ENCODE measurements at places on chromosomes 6 and 20.

- DNase-seq: no peak
These were observed 44.0 kb downstream of the PANK2 start for GRCh38 chr20:3933218-3933617.

DNA sequence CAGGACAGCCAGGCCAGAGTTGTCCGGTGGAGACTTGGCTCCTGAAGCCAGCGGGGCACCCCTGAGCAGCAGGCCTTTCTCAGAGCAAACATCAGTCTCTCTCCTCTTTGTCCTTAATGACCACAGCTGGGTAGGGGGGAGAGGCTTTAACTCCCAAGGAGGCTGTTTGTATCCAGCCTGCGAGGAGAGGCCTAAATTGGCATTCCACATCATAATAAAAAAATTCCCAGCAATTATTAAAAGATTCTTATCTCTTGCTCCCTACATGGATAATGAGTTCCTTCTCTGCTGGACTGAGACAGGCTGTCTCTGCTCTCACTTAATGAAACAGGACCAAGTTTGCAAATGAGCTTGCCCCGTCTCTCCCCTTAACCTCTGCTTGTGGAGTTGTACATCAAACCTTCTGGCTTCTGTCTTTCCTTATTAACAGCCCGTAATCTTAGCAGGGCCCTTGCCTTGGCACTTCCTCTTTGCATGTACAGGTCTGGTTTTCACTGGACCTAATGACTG lies 838.2 kb downstream of the MAFB start:
- DNase-seq: no peak

DNA sequence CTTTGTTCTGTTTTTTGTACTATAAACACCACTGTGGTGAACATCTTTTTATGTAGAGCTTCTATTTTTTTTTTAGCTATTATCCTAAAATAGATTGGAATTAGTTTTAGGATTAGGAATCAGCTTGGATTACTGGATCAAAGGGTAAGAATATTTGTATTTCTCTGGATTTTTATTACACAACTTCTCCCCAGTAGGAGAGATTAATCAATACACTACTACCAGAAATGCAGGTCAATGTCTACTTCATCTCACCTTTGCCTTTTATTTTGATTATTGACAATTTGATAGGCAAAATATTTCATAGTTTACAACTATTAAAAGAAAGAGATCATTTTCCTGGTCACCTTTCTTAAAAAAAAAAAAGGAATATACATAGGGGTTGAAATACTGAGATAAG lies 191.9 kb downstream of the TSHZ2 start:
- DNase-seq: no peak

DNA sequence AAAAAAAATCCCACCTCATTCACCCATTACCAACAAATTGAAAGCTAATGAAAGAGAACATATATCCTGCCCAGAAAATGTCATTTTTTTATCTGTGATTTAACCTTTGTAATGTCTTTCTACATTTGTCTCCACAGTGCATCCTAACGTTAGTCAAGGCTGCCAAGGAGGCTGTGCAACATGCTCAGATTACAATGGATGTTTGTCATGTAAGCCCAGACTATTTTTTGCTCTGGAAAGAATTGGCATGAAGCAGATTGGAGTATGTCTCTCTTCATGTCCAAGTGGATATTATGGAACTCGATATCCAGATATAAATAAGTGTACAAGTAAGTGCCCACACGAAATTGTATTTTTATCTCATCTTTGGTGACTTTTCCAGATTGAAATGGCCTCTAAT lies 30.0 kb downstream of the RSPO3 start:
- no peak for DNase-seq

- no peak for DNase-seq
These were observed 27.8 kb downstream of the JAG1 start for GRCh38 chr20:10646006-10646405.

DNA sequence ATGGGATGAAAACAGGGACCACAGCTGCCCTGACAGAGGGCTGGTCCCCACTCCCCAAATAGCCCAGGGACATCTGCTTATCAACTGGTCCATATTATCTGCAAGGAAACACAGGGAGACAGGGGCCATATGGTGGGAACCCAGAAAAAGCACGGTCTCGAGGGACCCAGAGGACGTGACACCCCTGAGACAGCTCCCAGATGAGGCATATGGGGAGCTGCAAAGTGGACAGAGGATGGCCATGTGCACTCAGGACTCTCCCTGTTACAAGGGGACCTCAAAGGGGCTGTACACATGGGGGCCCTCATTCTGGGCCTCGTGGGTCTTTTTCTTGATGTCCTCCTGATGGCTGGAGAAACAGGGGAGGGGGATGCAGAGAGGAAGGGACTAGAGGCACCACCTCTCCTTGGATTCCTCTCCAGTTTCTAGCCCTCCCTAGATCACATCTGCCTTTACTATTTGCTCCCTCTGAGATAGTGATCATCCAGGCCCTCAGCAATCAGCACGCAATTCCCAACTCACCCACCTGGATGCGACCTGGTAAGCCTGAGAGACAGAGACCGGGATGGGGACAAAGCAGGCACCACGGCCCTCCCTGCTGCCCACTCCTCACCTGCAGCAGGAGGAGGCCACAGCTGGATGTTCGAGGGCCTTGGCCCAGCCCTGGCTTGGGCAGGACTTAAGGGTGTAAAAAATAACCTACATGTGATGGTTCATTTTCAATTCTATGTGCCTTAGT lies 13.1 kb upstream of the HLA-G start:
- no peak for DNase-seq

GRCh38 chr20:35539756-35540212 lies 2.1 kb upstream of the ERGIC3 start:
- DNase-seq: no peak

DNA sequence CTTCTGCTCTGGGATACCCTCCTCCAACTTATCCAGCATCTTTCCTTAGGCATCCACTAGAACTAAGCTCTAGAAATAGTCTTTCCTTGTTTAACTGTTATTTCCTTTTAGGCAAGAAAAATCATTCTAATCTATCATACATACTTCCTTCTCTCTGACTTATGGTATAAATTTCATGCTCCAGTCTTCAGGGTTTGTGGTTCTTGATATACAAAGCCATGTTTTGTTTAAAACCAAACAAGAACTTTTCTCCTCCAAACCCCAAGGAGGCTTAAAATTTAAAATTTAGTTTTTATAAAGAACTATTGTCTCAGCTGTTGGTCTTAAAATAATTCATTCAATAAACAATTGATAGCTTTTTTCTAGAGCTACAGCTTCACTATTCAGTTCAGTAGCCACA lies 77.2 kb downstream of the CD164 start:
- DNase-seq: no peak

- DNase-seq: no peak
These were observed 621.1 kb upstream of the ADGRB3 start for GRCh38 chr6:68013780-68014515.

GRCh38 chr6:35093783-35094182 lies 47.4 kb downstream of the TCP11 start:
- DNase-seq: no peak

DNA sequence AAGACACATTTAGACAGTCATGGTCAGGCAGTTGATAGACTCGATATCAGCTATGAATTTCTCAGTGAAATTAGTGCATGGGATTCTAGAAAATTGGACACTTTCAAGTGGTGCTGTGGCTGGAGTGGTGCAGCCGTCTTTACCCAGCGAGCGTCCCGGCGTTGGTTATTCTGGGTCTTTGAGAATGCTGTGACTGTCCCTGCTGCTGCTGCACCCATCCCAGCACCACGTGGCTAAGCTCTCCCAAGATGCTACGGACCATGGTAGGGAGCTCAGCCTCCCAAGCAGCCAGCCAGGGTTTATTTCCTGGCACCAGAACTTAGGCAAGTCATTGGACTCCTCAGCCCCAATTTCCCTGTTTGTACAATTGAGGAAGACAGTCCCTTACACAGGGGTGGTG lies 147.2 kb upstream of the RPS6KA2 start:
- DNase-seq: no peak

DNA sequence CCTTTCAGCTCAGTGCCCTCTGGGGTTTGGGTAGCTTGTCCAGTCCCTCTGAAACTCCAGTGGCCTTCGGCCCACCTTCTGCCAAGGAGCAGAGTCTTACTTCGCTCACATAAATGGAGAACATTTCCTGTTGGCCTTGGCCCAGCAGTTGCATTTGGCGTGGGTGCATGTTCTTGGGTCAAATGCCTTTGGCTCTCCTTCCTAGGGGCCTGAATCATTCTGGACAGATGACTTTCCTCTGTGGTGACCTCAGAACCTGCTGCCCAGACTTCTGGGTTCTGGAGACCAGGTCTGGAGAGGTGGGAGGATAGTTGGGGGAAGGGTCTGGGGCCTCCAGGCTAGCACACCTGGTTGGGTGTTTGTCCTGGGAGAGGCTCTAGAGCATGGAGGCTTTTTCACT lies 29.3 kb downstream of the BCAS4 start:
- no peak for DNase-seq

- DNase-seq: no peak
These were observed 1026.6 kb downstream of the EYS start for GRCh38 chr6:64680446-64680845.

- DNase-seq: no peak
These were observed 3.1 kb upstream of the PCNA start for GRCh38 chr20:5122873-5123260.

- DNase-seq: no peak
These were observed 12.9 kb upstream of the NT5E start for GRCh38 chr6:85436939-85437495.

- DNase-seq: no peak
These were observed 184.7 kb downstream of the HDGFL1 start for GRCh38 chr6:22754061-22754460.

GRCh38 chr20:18019068-18019467 lies 38.6 kb downstream of the OVOL2 start:
- no peak for DNase-seq

DNA sequence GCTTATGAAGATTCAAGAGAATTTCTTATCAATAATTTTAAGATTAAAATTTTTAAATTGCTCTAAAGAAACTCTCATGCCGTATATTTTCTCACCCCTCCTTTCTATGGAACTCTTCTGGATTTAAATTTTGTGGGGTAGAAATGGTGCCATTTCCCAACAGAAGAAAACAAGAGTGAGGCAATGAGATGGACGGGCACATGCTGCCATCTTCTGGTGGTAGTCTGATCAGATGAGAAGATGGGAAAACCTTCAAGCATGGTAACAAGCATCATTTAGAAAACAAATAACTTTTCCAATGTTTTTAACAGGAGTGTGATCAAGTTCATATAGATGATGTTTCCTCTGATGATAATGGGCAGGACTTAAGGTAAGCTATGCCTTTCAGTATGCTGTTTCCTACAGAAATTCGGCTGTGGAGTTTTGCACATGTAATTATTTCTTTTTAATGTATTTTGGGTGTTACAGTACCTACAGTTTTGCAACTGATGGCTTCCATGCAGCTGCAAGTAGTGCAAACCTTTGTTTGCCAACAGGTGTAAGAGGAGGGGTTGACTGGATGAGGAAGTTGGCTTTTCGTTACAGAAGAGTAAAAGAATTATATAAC lies 271.4 kb downstream of the EYA4 start:
- no peak for DNase-seq

DNA sequence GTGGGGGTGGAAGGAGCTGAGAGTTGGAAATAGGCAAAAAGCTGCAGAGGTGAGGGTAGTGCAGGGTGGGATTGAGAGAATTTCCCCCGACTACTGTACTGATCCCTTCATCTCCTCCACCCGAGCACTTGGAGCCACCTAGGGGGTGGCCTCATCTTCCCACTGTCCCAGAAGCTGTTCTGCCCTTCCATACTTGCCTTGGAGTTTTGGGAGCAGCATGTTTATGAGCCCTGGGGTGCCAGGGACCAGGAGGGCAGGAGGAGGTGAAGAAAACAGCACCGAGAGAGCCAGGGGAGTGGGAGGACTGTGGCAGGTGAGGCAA lies 34.0 kb upstream of the HLA-A start:
- no peak for DNase-seq

- no peak for DNase-seq
These were observed 356.9 kb downstream of the KIF16B start for GRCh38 chr20:16216227-16216913.

- no peak for DNase-seq
These were observed 11.5 kb downstream of the NAPB start for GRCh38 chr20:23409800-23410199.

DNA sequence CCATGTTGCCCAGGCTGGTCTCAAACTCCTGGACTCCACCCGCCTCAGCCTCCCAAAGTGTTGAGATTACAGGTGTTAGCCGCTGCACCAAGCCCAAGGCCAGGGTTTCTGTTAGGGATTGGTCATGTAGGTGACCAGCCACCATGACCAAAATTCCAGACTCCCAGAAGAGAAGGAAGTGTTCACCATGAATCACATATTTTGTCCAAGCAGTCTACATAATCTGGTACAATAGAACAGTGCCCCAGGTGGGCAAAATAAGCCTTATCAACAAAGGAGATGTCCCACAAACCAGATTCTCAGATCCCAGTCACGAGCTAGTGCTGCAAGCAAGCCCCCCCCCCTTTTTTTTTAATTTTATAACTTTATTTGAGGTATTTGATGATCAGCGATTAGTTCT lies 20.0 kb downstream of the ZNF341 start:
- no peak for DNase-seq

DNA sequence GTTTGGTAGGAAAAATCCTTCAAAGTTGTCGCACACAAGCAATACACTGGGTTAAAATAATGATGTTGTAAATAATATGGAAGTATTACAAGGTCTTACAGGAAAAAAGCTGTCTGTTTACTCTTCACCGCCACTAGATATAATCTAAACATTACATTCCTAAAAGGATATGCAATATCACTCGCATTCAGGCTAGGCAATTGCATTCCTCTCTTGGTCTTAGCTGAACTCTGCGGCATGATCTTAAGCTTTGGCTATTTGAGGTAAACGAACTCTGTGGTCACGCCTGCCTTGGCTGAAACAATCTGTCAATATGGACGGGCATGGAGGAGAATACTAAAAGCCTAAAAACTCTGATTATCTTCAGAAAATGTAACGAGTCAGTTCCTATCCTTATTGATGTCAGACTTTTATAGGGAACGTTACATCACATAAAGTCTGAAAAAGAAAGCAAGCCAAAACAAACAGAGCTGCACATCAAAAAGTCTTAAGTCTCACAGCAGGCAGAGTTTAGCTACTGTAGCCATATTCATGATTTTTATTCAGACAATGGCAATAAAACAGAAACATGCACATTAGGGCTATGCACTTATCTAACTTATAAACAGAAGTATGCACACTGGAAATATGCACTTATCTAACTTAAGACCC lies 30.8 kb upstream of the FILIP1 start:
- DNase-seq: no peak

DNA sequence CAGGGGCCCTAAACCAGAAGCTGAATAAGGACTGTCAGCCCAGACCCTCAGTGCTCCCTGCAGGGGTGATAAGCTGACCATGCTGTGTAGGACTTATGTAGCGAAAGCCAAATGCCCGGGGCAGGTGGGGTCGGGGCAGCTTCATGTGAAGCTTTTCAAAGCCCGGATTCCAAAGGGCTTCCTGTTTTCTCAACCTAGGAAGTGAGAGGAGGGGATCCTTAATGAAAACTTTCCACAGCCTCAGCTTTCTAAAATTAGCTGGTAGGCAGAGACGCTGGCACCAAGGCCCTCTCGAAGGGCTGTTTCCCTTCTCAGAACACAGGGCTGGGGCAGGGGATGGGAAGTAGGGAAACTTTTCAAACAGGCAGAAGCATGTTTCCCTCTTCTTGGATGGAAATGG lies 148.9 kb downstream of the NFATC2 start:
- DNase-seq: no peak
